ENCODE measurements at places on chromosomes 1 and 21. TPM values are rescaled to one million over a fixed set of nuclear protein-coding genes. Genes with fewer than 3 reads are reported as not detected.

TRABD2B gene
- total RNA-seq: 1.6 TPM

GPR37L1 gene
- total RNA-seq: 0.15 TPM

MANEAL gene
- 4.3 TPM for total RNA-seq

COL11A1 gene
- total RNA-seq: 25.9 TPM

SH2D2A gene
- not detected for total RNA-seq

ALX3 gene
- total RNA-seq: not detected

LRRC8C gene
- total RNA-seq: 5.7 TPM

MAP3K7CL gene
- 9.6 TPM for total RNA-seq

RIMS3 gene
- 12.5 TPM for total RNA-seq

PYHIN1 gene
- total RNA-seq: not detected

NHLH2 gene
- total RNA-seq: not detected

OR2T2 gene
- total RNA-seq: not detected

TMPRSS3 gene
- total RNA-seq: 0.17 TPM

OR11L1 gene
- total RNA-seq: not detected

ST6GALNAC3 gene
- 0.50 TPM for total RNA-seq

OR2L3 gene
- total RNA-seq: not detected

TIE1 gene
- total RNA-seq: 0.94 TPM

KRTAP7-1 gene
- total RNA-seq: not detected

C1orf116 gene
- total RNA-seq: 16.3 TPM

OLIG2 gene
- total RNA-seq: not detected

RNF19B gene
- total RNA-seq: 21.0 TPM

AK5 gene
- total RNA-seq: 27.4 TPM

TMEM35B gene
- 32.6 TPM for total RNA-seq

RAP1A gene
- 28.3 TPM for total RNA-seq

SELENOF gene
- 223 TPM for total RNA-seq

TFF2 gene
- not detected for total RNA-seq

APOBEC4 gene
- not detected for total RNA-seq

IFI44L gene
- 10.8 TPM for total RNA-seq

AMPD1 gene
- not detected for total RNA-seq

SMCP gene
- total RNA-seq: not detected

MTARC1 gene
- 5.0 TPM for total RNA-seq

PGLYRP4 gene
- total RNA-seq: not detected

TSPAN1 gene
- total RNA-seq: 114 TPM

ARV1 gene
- total RNA-seq: 23.0 TPM

UBASH3A gene
- total RNA-seq: not detected

EPHA10 gene
- 0.05 TPM for total RNA-seq

AMY2A gene
- not detected for total RNA-seq

RHOU gene
- total RNA-seq: 1.2 TPM

OR2L2 gene
- not detected for total RNA-seq

STIL gene
- total RNA-seq: 4.9 TPM

ZNF648 gene
- total RNA-seq: not detected

IFNGR2 gene
- total RNA-seq: 105 TPM

Measured in renal cortical epithelial cell (primary cell).